Activated CD8-positive, alpha-beta T cell treated with anti-CD3 and anti-CD28 coated beads for 36 hours (primary cell): ENCODE measurements at places on chromosomes 13 and 19.
A peak's percentile ranks its signal among the peaks of the same experiment; 100 is the strongest.

- H3K4me3 ChIP-seq, result peak overlapping the region; percentile 95
- peaks cover 29% of the 10 kb centered on the region for H3K4me1 ChIP-seq
- DNase-seq, result no peak
These were observed 13.6 kb downstream of the ACP4 start for GRCh38 chr19:50803633-50804419.

- H3K4me3 ChIP-seq, result peak within 1 kb of the TSS; percentile 10
- H3K27me3 ChIP-seq, result peaks cover 35% of the 10 kb centered on the region
- peak; percentile 11 for DNase-seq
- no peak within 1 kb of the TSS for H3K27ac ChIP-seq
- no peaks in the 10 kb centered on the region for H3K36me3 ChIP-seq
These were observed at the start of gene KLK13 for GRCh38 chr19:51064534-51065220. Gene KLK13, minus strand, starts transcription at chr19:51065092. Its CDS starts 25 bp downstream, at chr19:51065067.

- H3K27me3 ChIP-seq, result peaks cover 1% of the 10 kb centered on the region
- H3K4me3 ChIP-seq, result no peak overlapping the region
- no peak for DNase-seq
- H3K36me3 ChIP-seq, result no peaks in the 10 kb centered on the region
- H3K27ac ChIP-seq, result no peak overlapping the region
These were observed 167.8 kb downstream of the DLEU7 start for GRCh38 chr13:50675651-50676050.

DNA sequence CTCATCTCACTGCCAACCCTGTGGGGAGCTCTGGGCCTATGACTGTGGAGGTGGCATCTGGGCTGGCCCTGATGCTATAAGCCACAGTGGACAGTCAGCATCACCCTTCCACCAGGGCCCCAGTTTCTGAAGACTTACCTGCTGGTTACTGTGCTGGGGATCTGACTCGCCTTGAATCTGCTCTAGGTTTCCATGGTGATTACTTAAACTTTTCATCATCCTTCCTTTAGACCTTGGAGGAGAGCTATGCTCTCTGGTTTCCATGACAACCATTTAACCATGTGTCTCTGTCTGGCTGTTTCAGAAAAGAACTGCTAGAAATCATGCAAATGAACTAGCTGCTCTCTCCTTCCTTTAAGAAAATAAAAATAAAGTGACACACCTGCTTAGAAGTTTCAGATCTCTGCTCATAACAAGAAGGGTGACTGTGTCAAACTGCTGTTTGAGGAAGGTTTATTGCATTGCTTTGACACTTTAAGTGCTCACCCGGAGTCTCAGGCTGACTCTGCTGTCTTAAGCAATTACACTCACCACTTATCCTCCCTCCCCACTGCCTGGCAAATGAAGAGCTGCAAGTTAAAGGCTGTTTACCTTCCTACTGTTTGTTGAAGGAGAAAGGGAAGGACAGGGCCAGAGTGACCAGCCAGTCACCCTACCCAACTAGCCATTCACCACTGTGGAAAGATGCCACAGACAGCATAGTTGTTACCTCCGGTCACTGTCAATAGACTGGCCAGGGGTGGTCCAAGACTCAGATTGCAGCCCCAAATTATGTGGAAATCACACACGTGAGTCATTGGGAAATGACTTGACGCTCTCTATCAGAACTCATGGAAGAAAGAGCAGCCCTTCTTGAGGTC is 87.6 kb downstream of the HSPH1 start:
- no peak overlapping the region for H3K4me3 ChIP-seq
- H3K27me3 ChIP-seq, result peaks cover 12% of the 10 kb centered on the region

DNA sequence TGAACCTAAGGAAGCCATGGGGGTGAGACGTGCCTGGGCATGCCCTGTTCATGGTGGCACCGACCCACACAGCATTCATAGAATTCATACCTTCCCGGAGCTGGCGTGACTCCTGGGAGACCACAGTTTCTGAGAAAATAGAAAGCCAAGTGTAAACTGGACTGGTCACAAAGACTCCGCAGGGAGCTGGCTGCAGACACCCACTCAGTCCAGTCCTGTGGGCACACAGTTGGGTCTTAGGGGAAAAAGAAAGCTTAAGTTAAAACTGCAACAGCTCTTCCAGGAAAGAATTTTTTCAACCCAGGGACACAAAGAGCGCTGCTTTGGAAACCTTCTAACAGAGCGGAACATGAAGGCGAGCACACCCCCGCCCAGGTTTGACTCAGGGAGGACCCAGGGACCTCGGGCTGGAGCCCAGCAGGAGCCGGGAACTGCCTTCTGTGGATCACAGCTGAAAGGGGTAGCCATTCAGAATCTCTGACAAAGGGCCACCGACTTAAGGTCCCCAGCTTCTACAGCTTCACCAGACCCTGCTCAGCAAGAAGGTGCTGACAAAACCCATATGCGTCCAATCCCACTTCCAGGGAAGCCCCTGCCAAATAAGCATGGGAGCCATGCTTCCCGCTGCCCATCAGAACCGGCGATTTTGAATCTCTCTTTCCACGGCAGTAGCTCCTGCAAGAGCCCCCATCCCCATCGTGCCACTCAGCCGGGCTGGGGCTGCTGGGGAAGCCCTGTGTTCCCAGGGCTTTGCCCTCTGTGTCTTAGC is 183.7 kb downstream of the COL4A1 start:
- H3K4me3 ChIP-seq, result no peak overlapping the region
- no peak overlapping the region for H3K27ac ChIP-seq
- peaks cover 23% of the 10 kb centered on the region for H3K27me3 ChIP-seq
- no peaks in the 10 kb centered on the region for H3K36me3 ChIP-seq
- no peak for DNase-seq
- no peaks in the 10 kb centered on the region for H3K4me1 ChIP-seq

GRCh38 chr19:38388349-38389100 is at the start of gene SPRED3:
Gene SPRED3, plus strand, starts transcription at chr19:38388697. Its CDS starts 1,606 bp downstream, at chr19:38390303.
- peaks cover 25% of the 10 kb centered on the region for H3K27me3 ChIP-seq
- peaks cover 21% of the 10 kb centered on the region for H3K4me1 ChIP-seq
- peaks cover 17% of the 10 kb centered on the region for H3K36me3 ChIP-seq
- peak within 1 kb of the TSS; percentile 68 for H3K4me3 ChIP-seq
- no peak within 1 kb of the TSS for H3K27ac ChIP-seq
- no peak for DNase-seq

DNA sequence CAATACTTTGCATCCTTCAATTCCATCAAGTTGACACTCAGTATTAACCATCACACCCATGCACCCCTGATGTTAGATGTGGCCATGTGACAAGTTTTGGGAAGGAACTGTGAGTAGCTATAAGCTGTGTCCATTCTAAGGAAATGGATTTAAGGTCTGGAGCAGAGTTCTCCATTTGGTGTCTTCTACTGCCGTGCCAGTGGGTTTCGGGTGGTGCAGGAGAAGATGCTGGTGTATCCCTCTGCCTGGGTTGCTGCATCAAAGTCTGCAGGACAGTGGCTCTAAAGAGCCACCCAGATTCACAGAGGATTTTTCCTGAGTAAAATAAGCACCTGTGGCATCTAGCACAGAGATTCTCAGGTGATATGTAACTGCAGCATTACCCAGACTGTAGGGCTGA is 105.7 kb upstream of the IRS2 start:
- no peak overlapping the region for H3K4me3 ChIP-seq
- no peak overlapping the region for H3K27ac ChIP-seq
- peaks cover 3% of the 10 kb centered on the region for H3K27me3 ChIP-seq
- no peaks in the 10 kb centered on the region for H3K4me1 ChIP-seq
- no peaks in the 10 kb centered on the region for H3K36me3 ChIP-seq

DNA sequence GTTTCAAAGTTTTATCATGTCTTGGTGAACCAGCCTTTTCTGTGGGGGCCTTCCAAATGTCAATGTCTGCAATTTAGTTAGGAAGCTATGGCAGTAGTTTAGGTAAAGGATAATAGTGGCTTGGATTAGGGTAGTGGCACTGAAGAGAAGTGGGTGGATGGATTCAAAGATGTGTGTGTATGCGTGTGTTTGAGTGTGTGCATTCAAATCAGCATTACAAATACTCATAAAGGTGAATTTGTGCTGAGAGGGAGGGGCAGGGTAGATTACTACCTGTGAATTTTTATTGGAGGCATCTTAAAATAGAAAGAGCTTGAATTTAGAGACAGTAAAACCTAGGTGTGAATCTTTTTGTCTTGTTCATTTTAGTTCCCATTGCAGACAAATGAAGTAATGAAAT is 16.9 kb downstream of the NDFIP2 start:
- no peaks in the 10 kb centered on the region for H3K27me3 ChIP-seq
- peaks cover 82% of the 10 kb centered on the region for H3K4me1 ChIP-seq
- peaks cover 22% of the 10 kb centered on the region for H3K36me3 ChIP-seq
- peak overlapping the region; percentile 14 for H3K27ac ChIP-seq
- DNase-seq, result no peak

DNA sequence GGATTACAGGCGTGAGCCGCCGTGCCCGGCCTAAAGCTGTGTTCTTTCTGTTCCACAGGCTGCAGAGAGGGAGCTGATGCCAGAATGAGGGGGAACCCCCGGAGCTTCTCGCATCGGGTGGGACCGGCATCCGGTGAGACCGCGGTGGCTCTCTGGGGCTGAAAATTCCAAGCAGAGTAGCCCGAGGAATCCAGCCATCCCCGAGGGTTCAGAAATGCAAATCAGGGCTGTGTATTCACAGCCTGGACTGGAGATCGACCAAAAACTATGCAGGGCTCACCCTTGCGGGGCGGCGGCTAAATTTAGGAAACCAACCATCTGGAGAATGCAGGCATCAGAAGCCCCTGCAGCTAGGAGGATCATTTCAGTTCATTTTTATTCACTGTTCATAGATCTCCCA is 99.2 kb downstream of the GNG7 start:
- DNase-seq, result no peak
- peaks cover 2% of the 10 kb centered on the region for H3K36me3 ChIP-seq
- no peak overlapping the region for H3K27ac ChIP-seq
- H3K4me3 ChIP-seq, result no peak overlapping the region
